BJ (cell line): ENCODE measurements at places on chromosomes 3 and 15.

- no peak for DNase-seq
These were observed 3.3 kb downstream of the CAND2 start for GRCh38 chr3:12799525-12800440.

DNA sequence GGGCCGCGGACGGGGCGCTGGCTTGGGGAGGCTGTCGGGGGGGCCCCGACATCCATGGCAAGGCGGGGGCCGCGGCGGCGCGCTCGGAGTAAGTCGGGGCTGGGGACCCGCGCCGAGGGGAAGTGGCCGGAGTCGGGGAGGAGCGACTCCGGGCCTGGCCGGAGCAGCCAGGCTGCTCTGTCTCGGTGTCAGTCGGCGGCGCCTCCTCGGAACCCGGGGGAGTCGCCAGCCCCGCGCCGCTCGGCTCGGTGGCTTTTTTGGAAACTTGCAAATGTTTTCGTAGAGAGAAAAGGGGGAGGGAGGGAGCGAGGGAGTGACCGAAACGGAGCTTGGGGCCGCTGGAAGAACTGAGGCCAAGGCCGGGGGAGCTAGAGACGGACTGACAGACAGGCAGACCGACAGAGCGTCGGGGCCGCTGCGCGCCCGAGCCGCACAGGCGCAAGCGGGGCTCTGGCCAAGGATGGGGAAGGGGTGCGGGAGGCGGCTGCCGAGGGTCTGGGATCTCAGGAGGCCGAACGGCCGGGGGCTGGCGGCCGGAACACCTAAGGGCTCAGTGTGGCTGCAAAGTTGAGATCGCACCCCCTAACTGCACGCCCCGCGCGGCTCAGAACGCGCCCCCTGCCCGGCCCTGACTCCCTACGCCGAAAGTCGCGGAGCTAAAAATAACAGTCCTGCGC is 5.0 kb downstream of the PTH1R start:
- DNase-seq: no peak

- DNase-seq: no peak
These were observed 29.3 kb upstream of the SLC24A5 start for GRCh38 chr15:48091522-48091921.

- no peak for DNase-seq
These were observed 114.6 kb downstream of the LRIG1 start for GRCh38 chr3:66386011-66386924.

- DNase-seq: no peak
These were observed 12.9 kb upstream of the DCBLD2 start for GRCh38 chr3:98914210-98915080.

- peak; percentile 4 for DNase-seq
These were observed 89.0 kb downstream of the MRPL46 start for GRCh38 chr15:88378188-88378637.

GRCh38 chr3:181554233-181554765 is 157.4 kb upstream of the SOX2 start:
- no peak for DNase-seq

- DNase-seq: no peak
These were observed 8.7 kb downstream of the PXYLP1 start for GRCh38 chr3:141240286-141240685.

DNA sequence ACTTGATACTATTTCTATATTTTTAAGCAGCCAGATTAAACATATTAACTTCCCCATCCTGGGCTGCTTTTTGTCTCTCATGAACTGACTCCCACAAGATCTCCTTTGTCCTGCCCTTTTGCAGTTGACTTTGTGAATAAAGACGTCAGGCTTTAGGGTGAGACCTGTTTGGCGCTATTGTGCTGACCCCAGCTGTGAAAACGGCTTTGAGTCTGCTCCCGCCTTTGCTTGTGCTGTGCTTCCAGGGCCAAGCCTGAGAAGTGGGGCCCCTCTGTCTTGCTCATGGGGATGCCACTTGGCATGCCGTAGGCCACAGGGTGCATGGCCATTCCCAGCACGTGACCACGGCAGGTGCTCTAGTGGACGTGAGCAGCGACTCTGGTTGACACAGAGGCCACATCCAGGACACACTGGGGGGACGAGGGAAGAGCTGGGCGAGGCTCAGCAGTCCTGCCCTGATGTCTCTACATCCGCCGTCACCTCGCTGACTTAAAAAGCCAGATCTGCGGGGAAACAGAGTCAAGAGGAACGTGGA is 268.9 kb upstream of the LYSMD4 start:
- no peak for DNase-seq

DNA sequence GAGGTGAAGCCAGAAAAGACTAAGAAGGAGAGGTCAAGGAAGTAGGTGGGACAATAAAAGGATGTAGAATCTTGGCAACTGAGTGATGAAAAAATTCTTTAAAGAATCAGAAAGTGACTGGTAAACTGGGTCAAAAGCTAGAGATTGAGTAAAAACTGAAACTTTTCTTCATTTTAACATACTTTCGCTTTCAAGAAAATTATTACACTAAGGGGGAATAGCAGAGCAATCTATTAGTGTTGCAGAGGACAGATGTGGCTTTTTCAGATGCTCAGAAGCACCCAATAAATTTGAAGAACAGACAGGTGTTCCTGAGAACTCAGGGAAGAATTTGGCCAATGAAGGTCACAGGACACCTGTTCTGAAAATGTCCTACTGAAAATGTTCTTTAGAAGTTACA is 805.4 kb upstream of the ALCAM start:
- no peak for DNase-seq

GRCh38 chr3:195285372-195285771 is 14.4 kb upstream of the XXYLT1 start:
- no peak for DNase-seq

- DNase-seq: no peak
These were observed 4.6 kb upstream of the AMOTL2 start for GRCh38 chr3:134378818-134379217.

- DNase-seq: no peak
These were observed 1.2 kb downstream of the CRABP1 start for GRCh38 chr15:78341057-78341987.

DNA sequence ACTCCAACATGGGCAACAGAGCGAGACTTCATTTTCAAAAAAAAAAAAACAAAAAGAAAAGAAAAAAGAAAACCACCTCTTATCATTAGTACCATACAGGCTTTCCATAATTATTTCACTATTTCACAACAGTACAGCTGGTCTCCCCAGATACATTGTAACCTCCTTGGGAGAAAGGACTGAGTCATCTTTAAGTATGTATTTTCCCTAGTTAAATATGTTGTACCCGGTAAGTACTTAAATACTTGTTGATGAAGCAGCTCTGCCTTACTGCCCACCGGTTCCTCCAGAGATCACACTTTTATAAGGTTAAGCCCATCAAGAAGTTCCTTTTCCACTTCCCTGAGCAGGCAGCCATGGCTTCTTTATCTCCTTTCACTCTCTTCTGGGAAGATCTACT is 789.5 kb upstream of the CFAP20DC start:
- peak; percentile 33 for DNase-seq

- DNase-seq: no peak
These were observed 14.3 kb downstream of the CXCR6 start for GRCh38 chr3:45957586-45957985.

- DNase-seq: no peak
These were observed 145.1 kb downstream of the TNIK start for GRCh38 chr3:171315101-171315500.

- no peak for DNase-seq
These were observed 20.6 kb upstream of the MDFIC2 start for GRCh38 chr3:70333080-70333479.

GRCh38 chr3:144462337-144462736 is 490.7 kb downstream of the DIPK2A start:
- no peak for DNase-seq

DNA sequence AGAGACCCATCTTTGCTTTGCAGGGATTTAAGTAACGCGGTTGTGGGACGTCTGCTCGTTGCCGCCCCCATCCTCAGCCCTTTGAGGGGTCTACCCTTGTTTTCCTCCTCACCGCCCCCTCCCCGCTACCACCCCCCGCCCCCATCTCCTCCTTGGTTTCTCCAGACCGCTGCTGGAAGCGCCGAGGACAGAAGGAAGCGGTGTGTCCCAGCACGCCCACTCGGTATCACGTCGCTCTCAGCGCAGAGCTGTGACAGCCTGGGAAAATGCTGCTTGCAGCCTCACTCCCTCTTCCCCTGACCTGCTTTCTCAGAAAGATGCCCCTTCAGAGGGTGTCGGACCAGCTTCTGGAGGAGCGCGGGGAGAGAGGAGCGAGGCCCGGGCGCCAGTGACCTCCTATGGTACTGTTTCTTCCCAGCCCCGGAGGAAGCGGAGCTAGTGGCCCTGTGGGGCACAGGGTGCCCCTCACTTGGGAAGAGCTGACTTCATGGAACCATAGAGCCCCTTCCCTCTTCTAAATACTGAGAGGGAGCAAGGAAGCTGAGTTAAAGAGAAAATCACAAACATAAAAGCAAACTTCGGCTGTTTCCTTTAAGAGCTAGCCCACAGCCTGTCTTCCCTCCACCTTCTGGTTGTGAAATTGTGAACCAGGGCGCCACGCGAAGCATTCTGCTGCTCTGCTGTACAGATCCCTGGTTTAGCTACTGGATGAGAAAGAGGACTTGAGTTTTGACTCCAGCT is 698 bp downstream of the IL1RAP start:
- DNase-seq: no peak

GRCh38 chr15:65361708-65362459 is 15.9 kb downstream of the IGDCC3 start:
- DNase-seq: no peak

GRCh38 chr3:150097588-150097890 is 126.8 kb upstream of the PFN2 start:
- DNase-seq: no peak
